CMK (cell line): ENCODE measurements at places on chromosomes 3 and 15.
A peak's percentile ranks its signal among the peaks of the same experiment; 100 is the strongest.

DNA sequence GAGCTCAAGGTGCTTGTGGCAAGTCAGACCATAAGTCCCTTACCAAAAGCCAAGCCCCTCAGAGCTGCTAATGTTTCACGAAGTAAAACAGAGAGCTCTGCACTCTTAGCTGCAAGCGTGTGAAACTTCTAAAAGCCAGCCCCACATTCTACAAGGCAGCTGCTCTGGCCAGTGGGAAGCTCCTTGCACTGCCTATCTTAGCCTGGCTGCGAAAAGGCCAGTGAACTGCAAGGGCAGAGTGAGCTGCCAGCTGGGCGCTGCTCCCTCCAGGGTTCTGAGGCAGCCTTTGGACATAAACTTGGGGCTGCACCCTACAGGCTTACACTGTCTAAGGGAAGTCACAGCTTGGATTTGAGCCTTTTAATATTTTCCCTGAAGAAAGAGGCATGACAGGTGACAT is 2.2 kb upstream of the MUSTN1 start:
- DNase-seq, result no peak

- no peak for DNase-seq
These were observed 35.0 kb upstream of the COLQ start for GRCh38 chr3:15556512-15556911.

DNA sequence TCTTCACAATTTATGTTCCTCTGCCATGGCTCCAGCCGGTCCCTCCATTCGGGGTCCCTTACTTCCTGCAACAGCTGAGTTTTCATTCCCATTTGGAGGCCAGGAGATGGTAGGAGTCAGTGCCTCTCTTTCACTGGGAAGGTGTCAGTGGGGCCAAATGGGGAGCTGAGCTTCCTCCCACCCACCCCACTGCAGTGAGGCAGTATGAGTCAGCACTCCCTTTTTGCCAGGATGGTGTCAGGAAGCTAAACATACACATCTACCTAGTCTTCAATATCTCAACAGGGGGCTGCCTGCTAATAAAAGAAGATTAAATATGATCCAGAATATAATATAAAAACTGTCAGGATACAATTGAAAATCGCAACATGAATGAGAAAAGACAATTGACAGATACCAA is 12.7 kb upstream of the ACTC1 start:
- DNase-seq, result no peak

GRCh38 chr3:171404376-171404967 is 55.7 kb downstream of the TNIK start:
- no peak for DNase-seq

GRCh38 chr3:140470211-140470610 is 207.7 kb upstream of the TRIM42 start:
- DNase-seq, result no peak

GRCh38 chr3:13638927-13639326 is 90.0 kb downstream of the FBLN2 start:
- no peak for DNase-seq

DNA sequence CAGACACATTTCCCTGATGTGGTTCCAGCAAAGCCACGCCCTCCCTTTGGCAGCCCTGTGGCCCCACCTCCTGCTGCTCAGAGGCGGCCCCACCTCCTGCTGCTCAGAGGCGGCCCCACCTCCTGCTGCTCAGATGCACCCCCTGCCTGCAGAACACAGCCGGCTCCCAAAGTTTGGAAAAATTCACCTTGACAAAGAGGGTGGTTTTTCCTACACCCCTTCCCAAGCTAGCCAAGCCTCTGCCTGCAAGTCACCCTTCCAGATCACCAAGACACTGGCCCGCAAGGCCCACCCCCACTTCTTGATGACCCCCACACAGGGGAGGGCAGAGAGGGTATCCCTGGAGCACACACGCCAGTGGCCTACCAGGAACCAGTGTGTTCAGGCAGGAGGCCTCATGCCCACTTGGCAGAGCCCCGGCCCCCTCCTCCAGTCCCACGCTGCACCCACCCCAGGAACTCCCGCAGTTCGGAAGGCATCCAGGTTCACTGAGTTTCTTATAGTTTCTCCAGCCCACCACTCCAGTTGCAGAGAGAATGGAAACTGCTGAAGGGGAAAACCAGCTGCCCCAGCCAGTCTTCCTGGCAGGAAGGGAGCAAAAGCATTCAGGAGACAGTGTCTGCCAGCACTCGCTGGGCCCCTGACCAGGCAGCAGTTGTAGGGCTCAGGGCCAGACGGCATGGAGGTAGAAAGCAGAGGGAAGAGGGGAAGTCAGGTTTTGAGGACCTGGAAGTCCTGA is 2.3 kb upstream of the HAPLN3 start:
- DNase-seq, result peak; percentile 74

- DNase-seq, result no peak
These were observed 137.4 kb downstream of the STT3B start for GRCh38 chr3:31670136-31670535.

DNA sequence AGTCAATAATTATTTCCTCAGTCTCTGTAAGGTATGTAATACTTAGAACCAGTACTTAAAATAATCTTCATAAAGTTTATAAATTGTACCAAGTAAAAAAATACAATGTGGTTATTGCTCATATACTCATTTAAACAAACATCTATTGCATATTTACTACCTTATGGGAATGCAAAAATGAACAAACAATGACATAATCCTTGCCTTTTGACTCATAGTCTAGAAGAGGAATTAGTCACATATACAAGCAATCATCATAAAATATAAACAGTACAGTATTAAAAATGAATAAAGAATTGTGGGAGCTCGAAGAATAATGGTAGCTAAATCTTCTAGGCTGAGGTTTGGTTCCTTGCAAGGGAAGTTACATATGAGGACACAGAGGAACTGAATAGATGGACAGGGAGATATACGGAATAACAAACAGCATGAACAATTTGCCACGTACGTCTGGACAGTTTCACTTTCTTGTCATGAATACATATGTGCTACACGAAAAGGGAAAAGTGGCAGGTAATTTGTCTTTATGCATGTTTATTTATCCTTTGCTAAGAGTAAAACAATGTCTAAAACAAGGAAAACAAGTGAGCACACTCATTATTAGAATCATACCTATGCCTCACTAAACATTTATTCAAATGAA is 17.2 kb downstream of the IMPG2 start:
- no peak for DNase-seq

DNA sequence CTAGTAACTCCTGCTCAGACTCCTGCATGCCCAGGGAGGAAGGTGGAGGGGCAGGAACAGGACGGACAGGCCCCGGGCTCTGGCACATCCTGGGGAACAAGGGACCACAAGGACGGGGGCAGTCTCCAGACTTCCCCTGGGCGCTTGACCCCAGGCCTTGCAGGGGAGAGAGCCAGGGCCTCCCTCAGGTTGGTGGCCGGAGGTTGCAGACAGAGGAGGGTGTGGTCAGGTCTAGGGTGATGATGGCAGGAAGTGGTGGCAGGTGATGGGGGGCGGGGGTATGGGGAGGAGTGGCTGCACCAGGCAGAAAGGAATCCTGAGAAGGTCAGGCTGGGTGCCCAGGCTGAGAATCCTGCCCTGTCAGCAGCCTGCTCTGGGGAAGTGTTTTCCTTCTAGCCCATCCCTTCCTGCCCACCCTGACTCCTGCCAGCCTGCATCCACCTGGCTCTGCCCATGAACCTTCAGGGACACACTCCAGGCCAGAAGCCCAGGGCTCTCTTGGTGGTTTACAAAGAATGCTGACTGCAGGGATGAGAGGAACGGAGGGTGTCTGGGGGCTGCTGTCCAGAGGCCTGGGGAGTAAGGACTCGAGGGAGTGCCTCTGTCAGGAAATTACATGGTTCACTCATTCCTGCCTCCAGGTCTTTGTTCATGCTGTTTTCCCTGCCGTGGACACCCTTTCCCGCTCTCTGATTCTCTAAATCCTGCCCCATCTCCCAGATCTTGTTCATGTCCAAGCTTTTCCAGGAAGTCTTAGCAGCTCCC is 15.8 kb downstream of the LOXL1 start:
- no peak for DNase-seq

GRCh38 chr3:123686251-123686650 is 101.4 kb upstream of the HACD2 start:
- DNase-seq, result no peak

- no peak for DNase-seq
These were observed 245.4 kb downstream of the SLCO3A1 start for GRCh38 chr15:92098869-92099268.

- DNase-seq, result no peak
These were observed 72.8 kb downstream of the CPN2 start for GRCh38 chr3:194278186-194278845.

- no peak for DNase-seq
These were observed 27.2 kb downstream of the TBL1XR1 start for GRCh38 chr3:177169936-177170722.

DNA sequence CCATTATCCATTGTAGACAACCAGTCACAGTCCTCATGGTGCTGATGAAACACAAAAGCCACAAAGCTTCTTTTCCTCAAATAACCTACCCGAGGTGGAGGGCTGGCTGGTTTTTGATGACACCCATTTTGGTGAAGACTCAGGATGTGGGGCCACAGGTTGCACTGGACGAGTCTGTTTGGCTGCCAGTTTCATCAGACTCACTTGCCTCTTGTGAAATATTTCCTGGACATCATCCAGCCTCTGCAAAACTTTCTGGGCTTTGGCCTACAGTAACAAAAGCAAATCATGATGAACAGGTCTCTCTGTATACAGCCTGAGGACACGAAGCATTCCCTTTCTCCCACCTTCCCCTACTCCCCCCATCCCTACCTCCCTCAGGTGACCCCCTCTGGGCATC is 42.2 kb downstream of the B3GNT5 start:
- DNase-seq, result no peak

DNA sequence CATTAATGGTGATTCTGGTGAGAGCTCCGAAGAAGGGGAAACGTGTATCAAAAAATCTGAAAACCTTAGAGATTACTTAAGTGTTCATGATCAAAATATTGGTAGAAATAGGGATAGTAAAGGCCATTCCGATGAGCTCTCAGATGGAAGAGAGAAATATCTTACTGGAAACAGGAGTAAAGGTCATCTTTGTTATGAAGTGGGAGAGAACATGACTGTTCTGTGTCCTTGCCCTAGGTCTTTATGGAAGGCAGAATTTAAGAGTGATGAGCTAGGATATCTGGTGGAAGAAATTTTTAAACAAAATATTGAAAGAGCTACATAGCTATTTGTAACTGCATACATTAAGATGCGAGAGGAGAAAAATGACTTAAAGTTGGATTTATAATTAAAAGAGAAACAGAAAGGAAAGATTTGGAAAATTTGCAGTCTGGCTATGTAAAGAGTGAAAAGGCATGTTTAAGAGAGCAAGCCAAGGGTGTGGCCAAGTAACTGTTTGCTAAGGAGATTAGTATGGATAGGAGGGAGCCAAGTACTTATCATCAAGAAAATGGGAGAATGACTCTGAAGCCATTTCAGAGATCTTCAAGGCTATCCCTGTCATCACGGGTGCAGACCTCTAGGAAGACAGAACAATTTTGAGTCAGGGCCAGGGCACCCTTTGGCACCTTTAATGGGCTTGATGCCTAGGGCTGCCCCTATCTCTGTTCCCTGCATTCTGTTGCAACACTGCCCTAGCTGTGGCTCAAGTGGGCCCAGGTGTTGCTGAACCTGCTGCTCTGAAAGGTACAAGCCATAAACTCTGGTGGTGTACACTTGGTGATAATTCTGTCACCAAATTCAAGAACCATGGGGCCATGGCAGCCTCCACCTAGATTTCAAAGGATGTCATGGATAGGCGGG is 27.3 kb downstream of the SLMAP start:
- DNase-seq, result no peak

- peak; percentile 22 for DNase-seq
These were observed 93.9 kb upstream of the RASGRF1 start for GRCh38 chr15:79184465-79184892.

- no peak for DNase-seq
These were observed 54.3 kb upstream of the MEF2A start for GRCh38 chr15:99511531-99511865.
